Inflammatory macrophage (primary cell): ENCODE measurements at places on chromosomes 1 and 21.
A peak's percentile ranks its signal among the peaks of the same experiment; 100 is the strongest.

DNA sequence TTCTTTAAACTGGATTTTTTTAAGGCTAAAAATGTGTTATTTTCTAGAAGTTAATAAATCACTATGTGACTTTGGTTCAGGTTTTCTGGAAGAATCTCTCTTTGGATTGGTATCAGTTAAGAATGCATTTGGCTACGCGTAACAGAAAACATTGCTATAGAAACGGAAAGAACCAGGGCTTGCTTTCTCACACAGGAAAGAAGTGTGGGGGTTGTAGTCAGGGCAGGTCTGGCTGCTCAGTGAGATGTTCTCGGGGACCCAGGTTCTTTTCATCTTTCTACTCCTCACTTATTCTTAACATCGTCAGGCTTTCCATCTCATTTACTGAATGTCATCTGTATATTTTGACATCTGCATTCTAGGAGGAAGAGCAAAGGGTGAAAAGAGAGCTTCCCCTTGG is 191.4 kb downstream of the ZBTB18 start:
- DNase-seq: no peak

GRCh38 chr1:59752556-59753414 is 62.0 kb upstream of the HOOK1 start:
- DNase-seq: no peak

- no peak for DNase-seq
Measured at GRCh38 chr1:72184099-72184701, 98.1 kb downstream of the NEGR1 start.

DNA sequence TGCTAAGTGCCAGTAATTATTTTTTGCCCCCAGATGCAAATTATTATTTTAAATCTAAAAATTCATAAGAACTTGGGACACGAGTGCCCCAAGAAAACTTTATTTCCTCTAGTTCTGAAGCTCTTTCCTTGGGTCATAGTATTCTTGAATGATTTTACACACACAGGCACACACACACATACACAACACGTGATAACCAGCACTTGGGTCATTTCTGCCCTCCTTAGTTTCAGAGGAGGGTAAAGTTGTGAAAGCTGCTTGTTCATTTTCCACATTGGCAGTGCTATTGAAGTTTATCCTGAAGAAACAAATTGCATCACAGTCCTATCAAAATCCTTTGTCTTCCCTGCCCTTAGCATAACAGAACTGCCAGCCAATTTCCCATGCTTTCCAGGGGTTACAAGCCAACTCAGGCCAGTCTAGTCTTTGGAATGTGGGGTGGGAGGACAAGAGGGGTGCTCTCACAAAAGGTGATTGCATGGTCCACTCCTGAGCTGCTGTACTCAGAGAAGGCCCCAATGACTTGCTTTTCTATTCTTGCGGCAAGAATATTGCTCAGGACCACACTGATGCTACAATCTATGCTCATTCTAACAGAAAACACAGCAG is 98.5 kb upstream of the POGK start:
- no peak for DNase-seq

- no peak for DNase-seq
Measured at GRCh38 chr1:151478923-151479322, 19.6 kb upstream of the POGZ start.

GRCh38 chr1:154608397-154609270 is 648 bp upstream of the ADAR start:
- no peak for DNase-seq

DNA sequence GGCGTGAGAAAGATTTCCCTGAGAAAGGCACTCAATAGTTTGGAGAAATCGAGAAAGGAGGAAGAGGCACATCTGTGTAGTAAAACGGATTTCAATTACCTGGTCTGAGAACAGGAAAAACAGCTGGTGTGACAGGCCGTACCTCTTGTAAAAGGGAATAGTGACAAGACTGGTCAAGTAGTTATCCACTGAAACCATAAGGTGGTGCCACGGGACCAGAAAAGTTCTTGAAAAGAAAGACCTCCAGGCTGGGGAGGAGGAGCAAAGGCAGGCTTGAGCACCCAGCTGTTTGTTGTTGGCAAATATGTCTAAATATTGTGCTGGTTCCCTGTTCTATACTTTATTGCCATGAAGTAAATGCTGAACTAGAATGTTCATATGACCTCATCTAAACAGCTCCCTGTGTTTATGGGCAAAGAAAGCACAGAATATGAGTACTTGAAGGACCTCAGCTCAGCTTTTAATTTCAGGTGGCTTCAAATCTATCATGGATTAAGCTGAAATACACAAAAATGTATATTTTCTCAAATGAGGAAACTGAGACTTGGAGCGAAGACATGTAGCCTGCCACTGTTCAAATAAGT is 4.0 kb downstream of the HAO2 start:
- no peak for DNase-seq

GRCh38 chr1:15714406-15715136 is 21.5 kb upstream of the SLC25A34 start:
- DNase-seq: no peak

DNA sequence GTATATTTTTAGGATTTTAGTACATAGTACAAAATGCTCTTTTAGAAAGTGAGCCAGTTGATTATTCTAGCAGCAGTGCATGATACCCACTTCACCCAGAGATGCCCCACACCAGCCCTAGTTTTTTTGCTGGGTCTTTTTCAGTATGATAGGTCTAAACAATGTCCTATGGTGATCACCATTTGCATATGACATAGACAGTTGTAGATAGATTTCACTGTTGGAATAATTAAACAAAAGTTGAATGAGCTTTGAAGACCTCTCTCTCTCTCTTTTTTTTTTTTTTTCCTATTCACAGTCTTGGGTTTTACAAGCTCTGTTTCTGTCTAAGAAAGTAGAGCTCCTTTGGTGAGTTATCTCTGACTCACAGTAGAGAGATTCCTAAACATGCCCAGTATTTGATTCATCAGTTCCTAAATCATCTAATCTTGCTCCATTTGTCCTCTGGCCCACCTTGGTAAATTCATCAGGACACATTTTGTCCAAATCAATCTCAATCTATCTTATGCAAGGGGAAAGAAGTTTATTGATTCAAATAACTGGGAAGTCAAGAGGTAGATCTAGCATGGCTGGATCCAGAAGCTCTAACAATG is 44.7 kb upstream of the VAV3 start:
- DNase-seq: no peak

DNA sequence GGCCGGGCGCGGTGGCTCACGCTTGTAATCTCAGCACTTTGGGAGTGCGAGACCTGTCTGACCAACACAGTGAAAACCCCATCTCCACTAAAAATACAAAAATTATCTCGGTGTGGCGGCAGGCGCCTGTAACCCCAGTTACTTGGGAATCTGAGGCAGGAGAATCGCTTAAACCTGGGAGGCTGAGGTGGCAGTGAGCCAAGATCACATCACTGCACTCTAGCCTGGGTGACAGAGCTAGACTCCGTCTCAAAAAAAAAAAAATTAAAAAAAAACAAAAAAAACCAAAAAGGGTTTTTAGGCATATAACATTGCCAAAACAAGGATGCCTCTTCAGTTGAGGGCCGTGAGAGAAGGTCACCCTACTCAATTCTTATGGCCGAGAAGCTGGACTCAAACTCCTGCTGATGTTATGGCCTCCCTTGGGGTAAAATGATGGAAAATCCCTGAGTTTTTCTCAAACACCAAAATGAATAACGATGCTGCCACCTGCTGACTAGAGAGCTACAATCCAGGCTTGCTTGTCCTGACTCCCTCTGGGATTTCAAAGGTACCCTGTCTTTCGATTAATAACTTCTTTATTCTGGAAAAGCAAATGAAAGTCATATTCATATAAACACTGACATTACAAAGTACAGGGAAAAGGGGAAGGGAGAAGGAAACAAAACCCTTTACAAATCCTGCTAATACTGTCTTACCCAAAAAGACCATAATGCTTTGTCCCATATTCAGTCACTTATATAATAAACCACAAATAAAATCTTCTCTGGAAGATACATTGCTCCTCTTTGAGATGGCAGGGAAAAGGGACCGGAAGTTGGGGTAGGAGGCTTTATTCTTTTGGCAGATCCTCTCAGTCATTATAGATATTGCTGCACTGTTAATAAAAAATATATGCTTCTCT is 10.7 kb downstream of the RAB42 start:
- peak; percentile 74 for DNase-seq

- DNase-seq: no peak
Measured at GRCh38 chr1:81551946-81552345, 248.8 kb upstream of the ADGRL2 start.
